ENCODE measurements at places on chromosomes 6 and 20. TPM values are rescaled to one million over a fixed set of nuclear protein-coding genes. Genes with fewer than 3 reads are reported as not detected.

Gene BTN1A1
- not detected for total RNA-seq

Gene EDEM2
- total RNA-seq = 55.7 TPM

Gene NKX2-2
- not detected for total RNA-seq

Gene DACT2
- not detected for total RNA-seq

Gene CRIP3
- not detected for total RNA-seq

Gene PPP1R16B
- total RNA-seq = 184 TPM

Gene GTPBP2
- 68.4 TPM for total RNA-seq

Gene RSPH3
- total RNA-seq = 4.0 TPM

Gene ARMC12
- 0.50 TPM for total RNA-seq

Gene TPD52L1
- 5.3 TPM for total RNA-seq

Gene HLA-G
- total RNA-seq = not detected

Gene ADGRG6
- 43.6 TPM for total RNA-seq

Gene B4GALT5
- total RNA-seq = 32.1 TPM

Gene MRPS18A
- total RNA-seq = 37.8 TPM

Gene VSTM2L
- total RNA-seq = under 0.01 TPM

Gene CLPSL2
- total RNA-seq = not detected

Gene FKBP5
- 30.3 TPM for total RNA-seq

Gene CRISP3
- total RNA-seq = not detected

Gene RSPH9
- 0.16 TPM for total RNA-seq

Gene RBM24
- total RNA-seq = 1.2 TPM

Gene IL17F
- total RNA-seq = not detected

Gene PRR18
- not detected for total RNA-seq

Gene IMPG1
- not detected for total RNA-seq

Gene SLC22A16
- total RNA-seq = not detected

Gene CRNKL1
- total RNA-seq = 19.3 TPM

Gene SLC35B3
- 11.8 TPM for total RNA-seq

Gene RNF182
- total RNA-seq = 0.65 TPM

Gene MDFI
- total RNA-seq = 22.8 TPM

Gene FOXC1
- 3.2 TPM for total RNA-seq

Gene ADGRB3
- total RNA-seq = not detected

Gene POPDC3
- 0.49 TPM for total RNA-seq

Gene BPIFA1
- not detected for total RNA-seq

Gene ID4
- total RNA-seq = 0.19 TPM

Gene BAK1
- total RNA-seq = 16.5 TPM

Gene TBC1D22B
- total RNA-seq = 5.3 TPM

Gene FAM217A
- not detected for total RNA-seq

Gene ZSWIM3
- 9.9 TPM for total RNA-seq

Gene ZNF311
- total RNA-seq = 0.50 TPM

Gene TFAP2D
- not detected for total RNA-seq

Gene SRF
- total RNA-seq = 10.2 TPM

Gene ACTL10
- 1.6 TPM for total RNA-seq

Gene OR2J3
- total RNA-seq = not detected

Gene LY6G5C
- total RNA-seq = 1.8 TPM

Data from bladder microvascular endothelial cell (primary cell).